Activated T-helper 1 cell treated with anti-CD3 and anti-CD28 coated beads, Interleukin-2, amount 50 U/mL, for 16 hours (primary cell): ENCODE measurements at places on chromosomes 3 and 15.
A peak's percentile ranks its signal among the peaks of the same experiment; 100 is the strongest.

DNA sequence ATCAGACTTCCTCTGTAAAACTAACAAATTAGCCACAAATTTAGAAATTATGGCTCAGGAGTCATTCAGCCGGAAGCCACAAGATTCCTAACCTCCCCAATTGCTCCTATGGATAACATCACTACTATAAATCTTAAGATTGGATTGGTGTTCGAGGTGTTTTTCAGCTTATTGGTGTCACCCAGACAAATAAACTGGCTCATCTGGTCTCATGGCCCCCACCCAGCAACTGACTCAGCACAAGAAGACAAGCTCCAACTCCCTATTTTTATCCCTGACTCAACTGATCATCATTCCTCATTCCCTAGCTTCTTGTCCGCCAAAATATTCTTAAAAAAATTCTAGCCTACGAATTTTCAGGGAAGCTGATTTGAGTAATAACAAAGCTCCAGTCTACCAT is 135.1 kb upstream of the STRIT1 start:
- no peak for DNase-seq

DNA sequence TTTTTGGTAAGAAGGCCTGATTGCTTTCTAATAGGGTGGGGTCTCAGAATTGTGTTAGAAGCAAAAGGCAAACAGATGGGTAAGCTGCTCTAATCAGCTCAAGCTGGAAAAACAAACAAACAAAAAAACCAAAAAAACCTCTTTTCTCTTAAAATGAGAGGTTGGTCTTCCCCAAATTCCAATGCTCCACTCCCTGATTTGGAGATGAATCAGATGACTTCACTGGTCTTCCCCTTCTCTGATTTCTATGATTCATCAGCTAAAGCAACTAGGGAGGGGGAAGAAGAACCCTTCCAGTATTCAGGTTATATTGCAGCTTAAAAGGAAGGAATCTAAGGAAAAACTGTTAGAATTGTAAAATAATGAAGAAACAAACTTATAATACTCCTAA is 9.6 kb upstream of the ANXA2 start:
- DNase-seq, result no peak

DNA sequence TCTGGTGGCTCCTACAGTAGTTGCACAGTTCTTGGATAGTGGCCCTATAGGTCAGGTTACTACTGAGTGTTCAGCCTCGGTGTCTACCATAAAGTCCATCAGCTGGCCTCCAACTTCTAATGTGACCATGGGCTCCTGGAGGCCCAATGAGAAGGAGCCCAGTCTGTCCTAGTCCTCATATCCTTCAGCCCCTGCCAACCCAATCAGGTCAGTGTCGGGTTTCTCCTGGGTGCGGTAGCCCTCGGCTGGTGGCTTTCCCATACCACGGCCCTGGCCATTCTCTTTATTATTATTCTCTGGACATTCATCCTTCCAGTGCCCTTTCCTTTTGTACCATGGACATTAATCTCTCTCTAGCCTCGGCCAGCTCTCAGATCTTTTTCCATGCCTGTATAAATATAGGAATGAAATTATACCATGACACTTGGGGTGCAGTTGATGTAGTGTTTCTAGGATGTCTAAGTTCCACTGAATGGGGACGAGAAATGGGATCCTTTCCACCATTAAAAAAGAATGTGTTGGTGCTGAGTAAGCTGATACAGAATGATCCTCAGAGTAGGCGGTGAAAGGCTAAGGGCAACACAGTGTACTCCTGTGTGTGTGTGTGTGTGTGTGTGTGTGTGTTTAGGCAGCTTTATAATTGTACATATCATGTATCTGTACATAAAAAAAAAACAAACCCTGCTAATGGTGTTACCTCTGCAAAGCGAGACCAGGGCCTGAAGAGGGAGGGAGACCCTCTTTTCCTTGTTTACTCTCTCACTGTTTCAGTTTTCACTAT is 19.3 kb upstream of the NOX5 start:
- DNase-seq, result no peak

DNA sequence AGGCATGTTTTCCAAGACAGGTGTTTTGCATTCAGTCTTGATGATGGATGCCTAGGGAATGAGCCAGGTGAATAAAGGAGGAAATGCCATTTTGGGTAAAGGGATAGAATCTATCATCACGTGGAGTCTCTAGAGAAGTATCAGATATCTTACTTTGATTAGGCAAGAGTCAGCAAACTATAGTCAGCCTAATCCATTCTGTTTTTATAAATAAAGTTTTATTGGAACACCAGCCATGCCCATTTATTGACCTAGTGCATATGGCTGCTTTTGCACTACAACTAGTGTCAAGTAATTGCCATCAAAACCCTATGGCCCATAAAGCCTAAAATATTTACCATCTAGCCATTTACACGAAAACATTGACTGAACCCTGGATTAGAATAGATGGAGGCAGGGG is 231.2 kb downstream of the SLC9A9 start:
- DNase-seq, result no peak

DNA sequence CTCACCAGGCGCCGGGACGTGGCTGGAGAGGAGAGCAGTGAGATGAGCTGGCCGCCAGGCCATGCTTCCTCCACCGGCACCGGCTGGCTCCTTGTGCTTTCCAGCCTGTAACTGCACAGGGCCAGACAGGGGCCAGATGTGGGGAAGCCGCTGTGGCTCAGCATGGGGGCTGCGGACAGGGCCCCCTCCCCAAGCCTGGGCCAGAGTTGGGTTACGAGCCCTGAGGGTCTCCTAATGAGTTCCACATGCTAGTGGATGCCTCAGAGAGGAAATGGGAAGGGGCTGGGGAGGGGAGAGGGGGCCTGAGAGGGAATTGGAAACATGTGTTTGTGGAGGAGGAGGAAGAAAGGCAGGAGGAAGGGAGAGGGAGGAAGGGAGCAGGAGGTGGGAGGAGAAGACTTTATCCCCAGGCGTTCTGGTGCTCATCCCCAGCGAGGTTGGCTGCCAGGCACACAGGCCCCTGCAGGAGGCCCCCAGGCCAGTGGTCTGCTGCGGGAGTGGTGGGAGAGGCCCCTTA is 11.7 kb upstream of the DUSP7 start:
- DNase-seq, result no peak

DNA sequence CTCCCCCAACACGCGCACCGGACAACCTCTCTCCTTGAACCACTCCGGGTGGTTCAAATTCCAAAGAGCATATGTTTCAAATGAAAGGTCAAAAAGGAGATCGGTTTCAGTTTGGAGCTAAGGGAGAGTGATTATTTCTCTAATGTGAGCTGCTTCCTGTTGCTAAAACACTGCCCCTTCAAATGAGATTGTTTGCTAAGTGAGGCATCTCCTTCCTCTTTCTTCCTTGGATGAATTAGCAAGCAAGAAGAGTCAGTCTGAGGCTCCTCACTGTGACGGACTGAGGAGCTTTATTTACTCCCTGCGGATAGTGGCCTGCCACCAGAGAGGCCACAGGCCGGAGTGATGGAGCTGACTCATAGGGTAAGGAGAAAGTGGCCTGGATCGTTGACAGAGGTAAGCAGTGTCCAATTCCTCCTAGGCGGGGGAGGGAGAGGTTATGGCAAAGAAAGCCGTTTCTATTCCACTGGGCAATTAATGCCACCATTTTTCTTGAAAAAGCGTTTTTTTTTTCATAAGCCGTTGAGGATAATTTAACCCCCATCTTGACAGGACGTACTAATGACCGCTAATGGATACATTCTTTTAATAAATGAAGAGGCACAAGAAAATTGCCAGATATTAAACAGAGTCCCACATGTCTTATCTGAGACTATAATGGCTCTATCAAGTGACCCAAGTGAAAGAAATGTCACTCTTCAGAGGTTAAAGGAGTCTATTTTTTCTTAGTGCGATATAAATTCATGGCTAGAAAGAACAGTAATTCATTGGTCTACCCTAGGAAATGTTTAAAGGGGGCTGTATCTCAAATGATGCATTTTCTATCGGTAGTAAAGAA is 167.0 kb upstream of the ANKRD28 start:
- no peak for DNase-seq

DNA sequence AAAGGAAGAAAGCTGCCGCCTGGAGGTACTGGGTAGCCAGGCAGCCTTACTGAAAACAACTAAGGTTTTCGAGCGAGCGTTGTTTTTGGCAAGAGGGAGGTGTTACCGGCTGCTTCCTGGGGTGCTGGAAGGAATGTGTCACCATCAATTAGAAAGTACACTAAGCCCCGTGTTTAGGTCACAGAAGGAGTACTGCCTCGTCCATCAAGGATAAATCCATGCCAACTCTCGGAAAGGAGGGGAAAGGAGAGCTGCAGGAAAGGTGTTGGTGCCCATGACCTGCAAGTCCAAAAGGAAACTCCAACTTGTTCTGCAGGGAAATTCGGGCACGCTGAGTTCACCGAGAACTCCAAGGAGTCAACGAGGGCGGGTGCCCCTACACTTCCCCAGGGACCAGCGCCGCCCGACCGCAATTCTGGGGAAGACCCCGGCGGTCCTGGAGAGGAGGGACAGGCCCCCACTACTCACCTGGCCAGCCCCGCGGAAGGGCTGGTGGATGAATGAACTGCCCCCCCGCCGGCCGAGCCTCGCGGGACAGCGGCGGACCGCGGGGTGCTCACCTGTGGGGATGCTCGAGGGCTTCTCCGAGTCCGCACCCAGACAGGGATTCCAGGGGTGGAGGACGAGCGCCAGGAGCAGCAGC is 542 bp downstream of the PLOD2 start:
- DNase-seq, result no peak

DNA sequence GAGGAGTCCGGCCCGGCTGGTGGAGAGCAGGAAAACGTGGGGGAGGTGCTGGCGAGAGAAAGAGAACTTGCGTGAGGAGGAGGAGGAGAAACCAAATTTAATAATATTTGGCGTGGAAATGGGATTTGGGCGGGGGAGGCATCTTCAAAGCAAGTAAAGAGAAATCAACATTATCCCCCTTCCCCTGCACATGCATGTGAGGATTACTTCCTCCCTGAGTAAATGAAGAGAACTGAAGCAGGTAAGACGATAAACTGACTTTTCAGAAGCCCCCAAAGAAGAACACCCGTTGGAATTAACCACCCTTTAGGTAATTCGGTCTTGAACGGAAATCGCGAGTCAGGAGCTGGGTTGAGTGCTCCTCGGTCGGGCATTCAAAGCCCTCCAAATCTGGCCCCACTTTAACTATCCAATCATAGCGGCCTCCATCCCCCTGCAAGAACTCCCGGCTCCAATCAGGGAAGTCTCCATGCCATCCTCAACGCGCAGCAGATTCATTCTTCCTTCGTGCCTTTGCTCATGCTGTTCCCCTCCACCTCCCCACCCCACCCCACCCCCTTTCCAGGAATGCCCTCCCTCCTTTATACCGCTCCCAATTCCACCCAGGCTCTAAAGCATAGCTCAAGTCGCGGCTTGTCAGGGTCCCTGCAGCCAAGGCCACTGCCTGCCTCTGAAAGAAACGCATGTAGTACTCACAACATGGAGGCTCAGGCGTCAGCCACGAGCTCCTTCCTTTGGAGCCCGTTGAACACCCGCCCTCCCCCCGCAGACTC is 545 bp upstream of the RFX7 start:
- DNase-seq, result peak; percentile 9

GRCh38 chr15:93071469-93071936 is 17.5 kb downstream of the RGMA start:
- DNase-seq, result no peak

- no peak for DNase-seq
Observed at GRCh38 chr3:101988596-101988995, 139.3 kb downstream of the NFKBIZ start.

GRCh38 chr3:48938156-48938555 is 19.5 kb downstream of the ARIH2 start:
- no peak for DNase-seq

- DNase-seq, result no peak
Observed at GRCh38 chr3:102741105-102741504, 306.3 kb downstream of the ZPLD1 start.

GRCh38 chr3:138219255-138219654 is 32.2 kb downstream of the ARMC8 start:
- DNase-seq, result no peak

GRCh38 chr15:88166082-88166993 is 90.2 kb downstream of the NTRK3 start:
- no peak for DNase-seq

DNA sequence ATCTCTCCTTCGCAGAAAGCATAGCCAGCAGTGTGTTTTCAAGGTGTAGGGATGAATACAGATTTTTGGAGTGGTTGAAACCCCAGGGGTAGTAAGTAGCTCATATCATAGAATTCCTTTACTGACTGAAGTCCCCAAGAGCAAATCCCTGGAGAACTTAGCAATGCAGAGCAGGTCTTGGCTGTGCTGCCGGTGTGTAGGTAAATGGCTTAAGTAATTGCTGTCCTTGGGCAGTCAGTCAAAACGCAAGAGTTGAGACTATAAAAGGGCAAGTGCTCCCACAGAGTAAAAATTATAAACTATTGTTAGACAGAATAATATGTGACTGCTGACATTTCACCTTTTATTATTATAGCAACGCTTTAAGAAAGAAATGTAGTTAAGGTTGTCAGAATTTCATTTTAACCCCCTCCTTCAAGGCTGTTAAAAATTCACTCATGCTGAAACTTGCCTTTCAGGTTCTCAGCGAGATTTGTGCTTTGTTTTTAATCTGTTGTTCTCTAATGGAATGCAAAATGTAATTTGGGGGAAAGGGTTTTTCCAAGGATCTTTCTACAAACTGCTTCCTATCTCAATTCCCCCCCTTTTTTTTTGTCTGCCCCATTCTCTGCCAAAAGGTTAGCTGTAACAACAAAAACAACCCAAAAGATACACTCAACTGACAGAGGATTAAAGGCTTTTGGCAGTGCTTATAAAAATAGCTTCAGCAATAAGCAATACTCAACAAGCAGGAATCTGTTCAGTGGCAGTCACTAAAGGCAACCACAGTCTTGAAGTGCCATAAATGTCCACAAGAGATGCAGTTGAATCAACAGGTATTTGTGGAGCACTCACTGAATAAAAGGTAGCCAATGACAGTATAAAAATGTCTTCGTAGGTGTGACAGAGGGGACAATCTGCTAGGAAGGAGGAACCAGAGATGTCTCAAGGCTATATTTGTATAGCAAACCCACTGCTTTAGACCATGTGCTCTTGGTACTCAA is 105.3 kb downstream of the THRB start:
- no peak for DNase-seq

DNA sequence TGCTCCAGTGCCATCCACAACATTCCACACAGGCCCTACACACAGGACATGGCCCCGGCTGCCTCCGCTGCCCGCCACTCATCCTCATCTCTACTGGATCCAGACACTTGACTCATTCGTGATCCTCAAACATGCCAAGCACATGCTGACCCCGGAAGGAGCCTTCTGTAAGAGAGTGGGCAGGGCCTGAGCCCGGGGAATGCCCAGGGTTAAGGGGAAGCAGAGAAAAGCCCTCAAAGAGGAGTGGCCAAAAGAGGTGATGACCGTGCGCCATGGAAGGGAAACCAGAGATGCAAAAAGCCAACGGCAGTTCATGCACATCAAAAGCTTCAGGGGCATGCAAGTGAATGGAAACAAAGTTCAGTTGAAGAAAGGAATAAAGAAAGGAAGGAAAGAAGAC is 46.1 kb downstream of the RFTN1 start:
- DNase-seq, result no peak

GRCh38 chr3:39919281-39919680 is 109.9 kb downstream of the MYRIP start:
- DNase-seq, result no peak

DNA sequence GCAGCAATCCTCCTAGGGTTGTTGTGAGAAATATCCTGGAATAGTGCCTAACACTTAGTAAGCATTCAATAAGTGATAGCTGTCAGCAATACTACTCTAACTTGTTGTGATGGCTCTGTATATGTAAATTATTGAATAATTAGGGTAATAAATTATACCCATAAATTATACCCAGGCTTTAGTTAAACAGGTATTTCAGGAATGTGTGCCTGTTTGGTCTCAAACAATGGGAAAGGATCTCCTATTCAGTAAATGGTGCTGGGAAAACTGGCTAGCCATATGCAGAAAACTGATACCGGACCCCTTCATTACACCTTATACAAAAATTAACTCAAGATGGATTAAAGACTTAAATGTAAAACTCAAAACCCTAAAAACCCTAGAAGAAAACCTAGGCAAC is 14.8 kb upstream of the ARNT2 start:
- DNase-seq, result no peak
